Hematopoietic multipotent progenitor cell treated with erythropoietin and hydrocortisone succinate and interleukin-3 and kit ligand, for 15 days (in vitro differentiated cells): ENCODE measurements at places on chromosomes 16 and 17.

- no peak for DNase-seq
Measured at GRCh38 chr17:8341456-8341855, 1.8 kb downstream of the ODF4 start.

DNA sequence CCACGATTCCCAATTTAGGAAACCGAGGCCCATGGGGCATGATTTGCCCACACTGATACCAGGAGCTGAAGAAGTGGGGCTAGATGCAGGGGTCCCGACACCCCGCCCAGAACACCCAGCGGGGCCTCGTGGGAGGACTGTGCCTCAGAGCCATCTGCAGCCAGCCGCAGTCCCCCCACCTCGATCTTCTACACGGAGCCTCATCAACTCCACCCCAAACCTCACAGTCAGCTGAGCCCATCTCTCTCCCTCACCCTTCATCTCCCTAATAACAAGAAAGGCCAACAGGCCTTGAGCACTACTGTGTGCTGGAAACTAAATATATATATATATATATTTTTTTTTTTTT is 4.2 kb downstream of the ITGAE start:
- no peak for DNase-seq

DNA sequence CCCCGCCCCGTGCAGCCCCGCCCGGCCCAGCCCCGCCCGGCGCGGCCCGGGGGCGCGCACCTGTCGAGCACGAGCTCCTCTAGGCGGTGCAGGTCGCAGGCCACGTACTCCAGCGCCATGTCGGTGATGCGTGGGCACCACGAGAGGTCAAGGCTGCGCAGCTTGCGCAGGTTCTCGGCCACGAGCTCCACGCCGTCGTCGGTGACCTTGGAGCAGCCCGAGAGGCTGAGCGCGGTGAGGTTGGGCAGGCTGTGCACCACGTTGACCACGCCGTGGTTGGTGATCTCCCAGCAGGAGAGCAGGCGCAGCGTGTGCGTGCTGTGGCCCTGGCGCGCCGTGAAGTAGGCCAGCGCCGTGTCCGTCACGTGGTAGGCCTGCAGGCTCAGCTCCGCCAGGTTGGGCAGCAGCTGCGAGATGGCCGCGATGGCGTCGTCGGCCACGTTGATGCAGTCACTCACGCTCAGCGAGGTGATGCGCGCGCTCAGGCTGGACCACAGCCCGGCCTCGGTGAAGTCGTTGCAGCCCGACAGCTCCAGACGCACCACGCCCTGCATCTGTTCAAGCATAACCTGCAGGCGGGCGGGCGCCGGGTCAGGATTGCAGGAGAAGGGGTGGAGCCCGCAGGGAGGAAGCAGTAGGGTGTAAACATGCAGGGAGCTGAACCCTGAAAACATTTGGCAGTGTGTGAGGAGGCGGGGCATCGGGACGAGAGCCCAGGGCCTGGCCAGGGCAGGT is 5.3 kb upstream of the WDR24 start:
- DNase-seq, result no peak

- DNase-seq, result peak; percentile 60
Measured at GRCh38 chr17:36148559-36149295, 27.7 kb downstream of the TBC1D3B start.

- no peak for DNase-seq
Measured at GRCh38 chr17:81537856-81538555, 9.8 kb downstream of the FSCN2 start.

DNA sequence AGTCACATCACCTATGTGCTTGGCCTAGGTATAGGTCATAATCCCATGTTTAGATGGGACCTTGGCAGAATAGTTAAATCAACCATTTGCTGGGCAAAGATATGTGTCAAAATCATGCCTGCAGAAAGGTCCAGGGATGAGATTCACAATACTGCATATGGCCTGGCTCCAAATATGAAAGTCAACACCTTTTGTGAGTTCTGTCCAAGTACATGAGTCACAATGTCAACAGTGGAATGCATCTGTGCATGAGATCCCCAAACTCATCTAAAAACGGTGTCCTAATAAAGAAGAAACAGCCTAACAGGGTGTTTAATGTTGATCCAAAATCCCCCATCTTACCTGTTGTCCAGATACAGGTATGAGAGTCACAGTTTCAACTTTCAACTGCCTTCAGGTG is 1847.5 kb downstream of the TP53TG3F start:
- DNase-seq, result no peak

DNA sequence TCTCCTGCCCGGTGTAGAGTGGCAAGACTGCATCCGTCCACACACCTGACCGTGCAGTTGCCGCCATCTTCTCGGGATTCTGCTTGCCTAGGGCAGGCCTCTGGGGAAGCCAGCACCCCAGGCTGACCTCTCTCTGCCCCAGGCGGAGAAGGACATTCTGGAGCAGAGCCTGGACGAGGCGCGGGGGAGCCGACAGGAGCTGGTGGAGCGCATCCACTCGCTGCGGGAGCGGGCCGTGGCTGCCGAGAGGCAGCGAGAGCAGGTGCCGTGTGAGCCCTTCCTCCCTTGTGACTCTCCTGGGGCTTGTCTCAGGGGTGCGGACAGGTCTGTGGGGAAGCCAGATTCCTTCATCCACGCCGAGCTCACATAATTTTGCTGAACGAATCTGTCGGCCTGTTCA is 19.8 kb downstream of the CARD14 start:
- DNase-seq, result no peak

DNA sequence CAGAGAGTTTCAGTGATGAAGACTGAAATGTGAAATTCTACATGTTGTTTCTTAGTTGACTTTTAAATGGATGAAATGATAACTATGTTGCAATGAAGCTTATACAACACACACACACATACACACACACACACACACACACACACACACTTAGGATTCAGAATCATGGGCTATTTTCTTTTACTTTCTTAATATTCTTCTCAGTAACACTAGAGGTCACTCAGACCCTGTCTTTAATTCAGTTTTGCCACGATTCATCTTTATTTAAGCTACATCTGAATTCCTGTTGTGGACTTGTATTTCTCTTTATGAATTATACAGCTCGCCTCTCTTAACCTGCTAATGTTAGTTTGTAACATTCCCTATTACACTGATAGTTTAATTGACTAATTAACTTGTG is 109.6 kb upstream of the GOT2 start:
- no peak for DNase-seq

- DNase-seq, result peak; percentile 73
Measured at GRCh38 chr16:22300427-22301071, 3.3 kb downstream of the POLR3E start.

DNA sequence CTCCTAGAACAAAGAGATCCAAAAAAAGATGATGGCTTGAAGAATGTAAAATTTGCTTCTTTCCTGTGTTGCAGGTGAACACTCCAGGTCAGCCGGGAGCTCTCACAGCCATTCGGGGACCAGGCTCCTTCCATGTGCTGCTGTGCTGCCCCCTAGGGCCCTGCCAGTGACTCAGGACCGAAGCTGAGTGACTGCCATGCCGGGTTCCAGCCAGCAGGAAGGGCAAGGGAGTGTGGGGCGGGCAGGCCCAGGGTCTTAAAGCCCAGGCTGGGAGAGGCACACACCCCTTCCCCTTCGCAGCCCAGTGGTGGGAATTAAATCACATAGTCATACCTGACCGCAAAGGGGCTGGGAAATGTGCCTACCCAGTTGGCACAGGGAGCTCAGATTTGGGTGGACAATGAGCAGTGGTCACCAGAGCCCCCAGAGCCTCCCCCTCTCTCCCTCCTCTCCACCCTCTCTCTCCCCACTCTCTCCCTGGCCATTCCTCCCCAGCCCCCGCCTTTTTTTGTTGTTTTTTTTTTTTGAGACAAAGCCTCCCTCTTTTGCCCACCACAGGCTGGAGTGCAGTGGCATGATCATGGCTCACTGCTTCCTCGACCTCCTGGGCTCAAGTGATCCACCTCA is 11.5 kb downstream of the EPOP start:
- DNase-seq, result no peak

DNA sequence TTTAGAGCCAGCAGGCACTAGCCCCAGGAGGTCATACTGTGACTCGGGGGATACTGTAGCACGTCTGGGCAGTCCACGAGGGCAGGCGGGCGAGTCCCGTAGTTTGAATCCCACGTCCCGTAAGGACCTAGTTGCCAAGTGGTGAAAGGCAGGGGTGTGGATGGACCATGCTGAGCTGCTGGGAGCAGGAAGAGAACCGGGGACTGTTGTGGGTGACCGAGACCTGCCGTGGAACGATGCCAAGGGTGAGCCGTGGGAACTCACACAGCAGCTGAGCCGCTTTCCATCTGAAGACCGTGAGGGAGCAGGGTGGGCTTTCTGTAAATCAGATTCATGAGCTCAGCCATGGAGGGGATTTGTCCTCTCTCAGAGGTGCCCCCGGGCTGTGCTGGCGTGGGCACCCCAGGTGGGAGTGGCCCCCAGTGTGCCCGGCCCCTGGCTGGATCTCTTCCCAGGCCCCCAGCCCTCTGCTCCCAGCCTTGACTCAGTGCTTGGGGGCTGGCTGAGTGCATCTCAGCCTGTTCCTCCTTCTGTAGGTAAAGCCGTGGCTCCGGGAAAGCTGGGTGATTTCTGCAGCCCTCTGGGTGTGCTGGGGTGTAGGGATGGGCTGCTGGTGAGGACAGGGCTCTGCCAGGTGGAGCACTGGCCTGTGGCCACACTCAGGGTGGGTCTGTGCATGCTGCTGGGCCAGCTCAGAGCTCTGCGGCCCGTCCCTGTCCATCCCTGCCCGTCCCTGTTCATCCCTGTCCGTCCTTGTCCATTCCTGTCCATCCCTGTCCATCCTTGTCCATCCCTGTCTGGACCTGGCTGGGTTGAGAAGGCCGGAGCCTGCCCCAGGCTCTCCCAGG is 13.6 kb downstream of the ASPSCR1 start:
- no peak for DNase-seq

DNA sequence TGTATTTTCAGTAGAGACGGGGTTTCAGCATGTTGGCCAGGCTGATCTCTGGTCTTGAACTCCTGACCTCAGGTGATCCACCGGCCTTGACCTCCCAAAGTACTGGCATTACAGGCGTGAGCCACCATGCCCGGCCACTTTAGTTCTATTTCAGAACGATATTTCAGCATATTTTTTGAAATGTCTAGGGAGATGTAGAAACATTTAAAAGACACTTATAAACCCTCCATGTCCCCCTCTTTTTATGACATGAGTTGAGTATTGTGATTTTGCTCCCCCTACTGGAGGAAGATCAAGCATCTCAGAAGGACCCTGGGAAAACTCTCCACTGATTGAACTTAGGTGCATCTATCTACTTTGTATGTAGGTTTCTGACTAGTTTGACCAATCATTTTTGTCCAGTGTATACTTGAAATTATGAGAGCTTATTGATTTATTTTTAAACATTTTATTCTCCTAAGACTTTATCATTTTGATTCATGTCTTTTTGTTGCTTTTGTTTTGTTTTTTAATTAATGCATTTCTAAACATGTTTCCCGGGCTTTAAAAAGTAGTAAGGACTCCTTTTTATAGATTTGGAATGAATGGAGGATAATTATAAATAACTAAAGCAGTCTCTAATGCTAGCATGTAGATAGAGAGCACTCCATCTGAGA is 105.1 kb downstream of the CHD9 start:
- DNase-seq, result peak; percentile 71

- DNase-seq, result no peak
Measured at GRCh38 chr16:31327646-31328225, 27.2 kb upstream of the ITGAX start.

GRCh38 chr17:17469358-17469757 is 7.4 kb upstream of the MED9 start:
- no peak for DNase-seq

GRCh38 chr17:30372755-30373154 is 6.0 kb upstream of the CPD start:
- DNase-seq, result no peak

- no peak for DNase-seq
Measured at GRCh38 chr16:89253548-89254287, 36.2 kb downstream of the ZNF778 start.

DNA sequence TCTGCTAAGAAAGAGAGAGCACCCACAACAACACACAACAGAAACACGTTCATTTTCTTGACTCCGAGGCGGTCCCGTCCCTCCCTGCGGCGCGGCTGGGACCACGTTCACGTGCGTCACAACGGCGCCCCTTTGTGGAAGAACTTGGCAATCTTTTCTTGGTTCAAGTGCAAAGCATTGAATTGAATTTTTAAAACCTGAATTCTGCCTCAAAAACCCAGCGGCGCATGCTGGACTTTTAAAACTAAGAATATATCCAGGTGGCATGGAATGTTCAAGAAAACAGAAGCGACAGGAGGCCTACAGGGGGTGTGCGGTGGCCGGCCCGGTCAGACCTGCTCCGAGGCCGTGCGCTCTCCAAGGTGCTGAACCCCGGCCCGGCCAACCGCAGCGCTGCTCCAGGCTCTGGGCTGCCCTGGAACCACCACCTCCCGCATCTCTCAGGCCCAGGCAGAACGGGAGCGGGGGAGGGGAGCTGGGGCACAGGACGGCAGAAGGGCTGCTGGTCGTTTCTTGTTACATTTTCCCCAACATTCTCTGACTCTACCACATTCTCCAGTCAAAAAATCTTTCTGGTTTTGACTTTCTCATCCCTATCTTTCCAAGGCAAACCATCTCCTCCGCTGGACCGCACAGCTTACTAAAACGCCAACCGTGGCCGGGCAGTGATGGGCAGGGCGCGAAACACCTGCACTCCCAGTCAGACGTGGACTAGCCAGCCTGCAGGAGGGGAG is 3.4 kb upstream of the HEXD start:
- peak; percentile 70 for DNase-seq

DNA sequence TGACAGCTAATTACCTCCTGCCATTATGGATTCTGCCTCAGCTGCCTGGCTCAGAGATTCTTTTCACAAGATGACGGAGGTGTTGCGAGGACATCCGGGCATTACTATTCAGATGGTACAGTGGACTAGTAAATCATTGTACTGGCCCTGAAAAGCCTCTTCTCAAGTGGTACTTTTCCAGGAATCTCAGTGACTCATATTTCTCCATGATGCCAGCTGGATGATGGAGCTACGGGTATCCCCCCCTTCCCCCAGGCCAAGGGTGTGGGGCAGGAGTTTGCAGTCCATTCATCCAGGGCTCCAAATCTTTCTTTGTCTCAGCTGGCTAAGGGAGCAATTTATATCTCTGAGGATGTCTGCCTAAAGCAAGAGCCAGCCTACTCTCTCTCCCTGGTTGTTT is 107.7 kb upstream of the GPR139 start:
- no peak for DNase-seq

GRCh38 chr16:11383481-11384183 is 38.4 kb downstream of the RMI2 start:
- no peak for DNase-seq

DNA sequence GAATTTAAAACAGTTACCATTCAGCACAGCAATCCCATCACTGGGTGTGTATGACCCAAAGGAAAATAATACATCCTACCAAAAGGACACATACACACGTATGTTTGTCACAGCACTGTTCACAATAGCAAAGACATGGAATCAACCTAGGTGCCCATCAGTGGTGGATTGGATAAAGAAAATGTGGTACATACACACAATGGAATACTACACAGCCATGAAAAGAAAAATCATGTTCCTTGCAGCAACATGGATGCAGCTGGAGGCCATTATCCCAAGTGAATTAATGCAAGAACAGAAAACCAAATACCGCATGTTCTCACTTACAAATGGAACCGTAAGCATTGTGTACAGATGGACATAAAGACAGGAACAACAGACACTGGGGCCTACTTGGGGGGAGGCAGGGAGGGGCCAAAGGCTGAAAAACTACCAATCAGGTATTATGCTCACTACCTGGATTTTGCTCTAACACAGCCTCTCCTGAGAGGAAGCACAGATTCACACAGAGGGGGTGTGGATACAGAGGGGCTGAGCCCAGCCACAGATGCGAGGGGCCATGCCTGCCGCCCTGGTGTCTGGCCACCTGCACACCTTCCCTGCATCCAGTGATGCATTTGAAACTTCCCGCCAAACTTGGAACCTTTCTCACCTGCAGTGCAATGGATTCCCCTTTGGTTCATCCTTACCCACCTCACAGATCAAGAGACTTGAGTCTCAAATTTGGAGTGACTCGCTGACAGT is 55.9 kb downstream of the USP22 start:
- DNase-seq, result no peak
